Activated naive CD4-positive, alpha-beta T cell treated with anti-CD3 and anti-CD28 coated beads, Interleukin-2, amount 50 U/mL, for 16 hours (primary cell): ENCODE measurements at places on chromosomes 7 and 10.

DNA sequence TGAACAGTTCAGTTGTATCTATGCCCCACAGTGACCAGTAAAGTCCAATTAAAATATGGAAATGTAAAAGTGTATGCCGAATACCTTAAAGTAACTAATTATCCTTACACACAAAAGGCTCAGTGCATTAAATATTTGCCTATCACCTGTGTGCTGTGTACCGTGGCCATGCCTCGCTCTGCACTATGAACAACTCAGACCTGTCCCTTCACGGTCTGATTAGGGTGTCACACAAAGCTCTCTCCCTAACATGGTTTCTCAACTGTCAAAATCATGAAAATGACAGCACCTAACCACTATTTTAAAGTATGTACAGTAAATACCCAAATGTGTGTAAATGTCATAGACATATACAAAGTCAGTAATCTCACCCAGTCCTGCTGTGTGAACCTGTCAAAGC is 43.1 kb downstream of the STK17A start:
- no peak for DNase-seq

DNA sequence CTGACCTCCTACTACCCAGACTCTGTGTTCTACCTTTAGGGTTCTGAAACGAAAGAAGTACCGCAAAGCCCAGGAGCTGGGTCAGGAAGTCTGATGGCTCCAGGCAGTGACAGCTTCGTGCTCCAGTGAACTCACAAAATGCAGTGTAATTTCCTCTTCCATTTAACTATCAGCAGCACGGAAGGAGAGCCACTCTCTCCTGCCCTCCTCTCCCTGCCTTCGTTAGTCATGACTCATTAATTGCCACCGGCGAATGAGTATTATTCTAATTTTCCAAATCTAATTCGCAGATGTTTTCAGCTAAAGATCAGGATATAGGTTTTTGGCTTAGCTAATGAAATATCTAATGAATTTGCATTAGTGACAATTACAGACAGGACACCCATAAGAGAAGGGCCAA is 1262.0 kb downstream of the TYW1 start:
- DNase-seq, result no peak

DNA sequence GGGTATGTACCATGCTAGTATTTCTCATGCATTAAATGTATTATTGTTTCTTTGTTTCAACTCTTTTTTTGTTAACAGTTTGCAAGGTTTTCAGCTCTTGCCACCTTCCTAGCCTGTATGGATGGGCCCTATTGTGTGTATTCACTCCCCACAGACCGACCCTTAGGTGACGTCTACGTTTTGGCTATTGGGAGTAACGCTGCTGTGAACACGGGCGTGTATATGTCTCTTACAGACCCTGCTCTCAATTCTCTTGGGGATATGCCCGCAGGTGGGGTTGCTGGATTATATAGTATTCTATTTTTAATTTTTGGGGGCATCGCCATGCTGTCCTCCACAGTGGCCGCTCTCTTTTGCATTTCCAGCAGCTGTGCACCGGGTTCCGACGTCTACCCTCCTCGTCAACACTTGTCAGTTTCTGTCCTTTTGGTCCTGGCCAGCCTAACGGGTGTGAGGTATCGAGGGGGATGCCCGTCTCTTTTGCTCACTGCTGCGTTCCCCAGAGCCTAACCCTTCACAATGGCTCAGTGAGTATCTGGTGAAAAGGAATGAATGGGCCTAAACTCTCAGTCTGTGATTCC is 64.1 kb upstream of the GNA12 start:
- DNase-seq, result no peak

DNA sequence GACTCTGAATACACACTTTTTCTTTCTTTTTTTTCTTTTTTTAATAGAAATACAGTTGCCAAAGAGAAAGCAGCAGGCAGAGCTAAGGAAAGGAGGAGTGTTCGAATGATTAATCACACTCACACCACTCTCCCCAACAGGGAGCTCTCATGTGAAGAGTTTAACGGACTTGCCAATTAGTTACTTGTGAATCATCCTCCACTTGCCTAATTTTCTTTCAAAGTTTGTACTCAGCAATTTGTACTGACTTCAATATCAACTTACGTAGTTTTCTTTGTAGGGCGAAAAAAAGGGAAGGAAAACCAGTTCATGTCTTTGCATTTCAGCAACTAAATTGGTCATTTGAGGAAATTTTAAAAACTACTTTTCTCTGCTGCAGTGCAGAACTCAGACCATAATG is 109.2 kb downstream of the PIP4K2A start:
- DNase-seq, result no peak

DNA sequence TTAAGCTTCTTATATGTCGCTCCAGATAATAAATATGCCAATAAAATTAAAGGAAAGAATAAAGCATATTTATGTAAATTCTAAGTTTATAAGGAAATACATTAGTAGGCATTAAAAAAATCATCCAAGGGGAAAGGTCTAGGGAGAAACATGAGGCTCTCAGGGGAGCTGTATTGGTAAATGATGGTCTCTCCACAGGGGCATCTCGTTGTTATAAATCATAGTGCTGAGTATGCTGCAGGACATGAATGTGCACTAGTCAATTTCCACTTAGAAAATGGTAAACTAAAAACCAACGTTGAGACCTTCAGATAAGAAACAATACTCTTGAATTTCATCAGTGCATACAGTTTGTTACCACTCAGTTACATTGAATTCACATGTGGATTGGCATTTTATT is 194.0 kb upstream of the AHR start:
- DNase-seq, result no peak

DNA sequence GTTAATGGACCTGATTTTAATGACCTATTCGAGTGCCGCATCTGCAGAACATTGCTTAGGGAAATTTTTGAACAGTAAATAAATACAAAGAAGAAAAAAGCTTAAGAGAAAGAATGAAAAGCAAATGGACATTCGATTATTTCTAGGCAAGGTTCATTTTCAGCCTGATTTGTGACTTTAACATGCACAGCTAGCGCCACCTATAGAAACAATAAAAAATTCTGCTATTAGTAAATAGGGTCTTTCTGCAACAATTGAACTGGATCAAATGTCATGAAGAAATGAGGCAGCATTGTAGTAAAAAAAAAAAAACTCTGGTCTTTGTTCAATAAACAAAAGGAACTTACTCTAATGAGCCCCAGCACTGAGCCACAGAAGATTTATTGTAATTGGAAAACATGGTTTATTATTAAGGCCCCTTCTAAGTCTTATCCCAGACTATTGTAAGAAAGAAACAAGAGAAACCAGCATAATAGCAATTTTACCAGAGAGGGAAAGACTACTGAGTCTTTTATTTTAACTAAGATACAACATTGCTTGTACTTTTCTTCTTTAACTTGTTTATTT is 41.4 kb upstream of the GHITM start:
- DNase-seq, result no peak
